SIG-M5 (cell line): ENCODE measurements at places on chromosomes 16 and 17.

- DNase-seq, result no peak
Measured at GRCh38 chr16:80689487-80689886, 114.9 kb downstream of the CDYL2 start.

GRCh38 chr17:11807606-11808005 is 189.7 kb downstream of the ZNF18 start:
- DNase-seq, result no peak

DNA sequence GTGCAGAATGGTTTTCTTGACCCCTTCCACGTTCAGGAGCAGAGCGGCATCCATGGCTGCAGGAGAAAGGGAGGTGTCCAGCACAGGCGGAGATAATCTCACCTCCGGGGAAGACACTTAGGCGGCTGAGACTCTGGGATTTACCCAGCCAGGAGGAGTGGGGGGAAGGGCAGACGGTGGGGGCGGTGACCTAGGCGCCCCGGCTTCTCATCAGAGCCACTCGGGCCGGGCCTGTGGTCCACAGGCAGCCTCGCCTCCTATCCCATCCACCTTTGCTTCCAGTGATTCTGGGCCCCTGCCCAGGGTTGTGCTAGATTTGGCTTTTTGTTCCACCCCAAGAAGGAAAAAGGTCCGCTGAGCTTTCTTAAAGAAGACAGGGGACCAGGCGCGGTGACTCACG is at the start of gene AIPL1:
TSS of gene AIPL1 (minus strand) at position 71 of the 400 bp plus-strand sequence. CDS start at position 54, 17 bp downstream.
- DNase-seq, result no peak

GRCh38 chr16:70715860-70716357 is 30.1 kb upstream of the MTSS2 start:
- DNase-seq, result no peak

- no peak for DNase-seq
Measured at GRCh38 chr16:81816351-81816750, 37.3 kb downstream of the PLCG2 start.

DNA sequence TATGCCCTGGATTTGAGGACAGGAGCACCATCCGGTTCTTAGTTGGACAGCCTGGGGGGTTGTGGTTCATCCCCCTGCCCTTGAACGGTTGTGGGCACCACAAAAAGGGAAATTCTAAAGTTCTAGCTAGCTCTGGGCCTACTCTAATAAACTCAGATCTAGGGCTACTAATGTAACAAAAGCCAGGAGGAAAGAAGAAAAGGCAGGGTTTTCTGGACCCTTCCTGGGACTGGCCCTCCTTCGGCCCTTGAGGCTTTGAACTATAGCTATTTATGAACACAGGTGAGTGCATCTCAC is 15.1 kb downstream of the ETV4 start:
- DNase-seq, result no peak

GRCh38 chr17:75856062-75856756 is 1.1 kb upstream of the WBP2 start:
- no peak for DNase-seq

DNA sequence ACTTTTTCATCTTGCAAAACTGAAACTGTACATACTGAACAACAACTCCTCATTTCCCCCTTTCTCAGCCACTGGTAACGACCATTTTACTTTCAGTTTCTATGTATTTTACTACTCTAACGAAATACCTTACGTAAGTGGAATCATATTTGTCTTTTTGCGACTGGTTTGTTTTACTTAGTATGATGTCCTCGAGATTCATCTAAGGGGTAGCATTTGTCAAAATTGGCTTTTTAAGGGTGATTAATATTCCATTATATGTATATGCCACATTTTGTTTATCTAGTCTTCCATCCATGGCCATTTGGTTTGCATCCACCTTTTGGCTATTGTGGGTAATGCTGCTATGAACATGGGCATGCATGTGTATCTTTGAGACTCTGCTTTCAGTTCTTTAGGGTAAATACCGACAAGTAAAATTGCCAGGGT is 10.4 kb downstream of the KPNB1 start:
- peak; percentile 43 for DNase-seq

DNA sequence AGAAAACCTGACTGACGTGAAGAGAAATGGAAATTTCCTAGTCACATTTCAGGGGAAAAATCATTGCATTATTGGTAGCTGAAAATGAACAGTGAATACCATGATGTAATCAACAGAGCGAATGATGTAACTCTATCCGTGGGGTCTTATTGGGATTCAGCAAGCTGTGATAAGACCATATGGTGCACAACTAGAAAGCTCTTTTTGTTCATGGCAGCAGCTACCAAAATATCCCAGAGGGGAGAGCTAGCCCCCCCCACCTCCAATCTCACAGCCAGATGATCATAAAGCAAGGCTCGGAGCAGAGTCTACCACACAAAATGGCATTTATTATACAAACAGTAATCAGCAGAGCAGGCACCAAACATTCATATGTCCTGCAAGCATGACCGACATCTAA is 22.2 kb upstream of the DNAH17 start:
- DNase-seq, result no peak

- no peak for DNase-seq
Measured at GRCh38 chr17:12421646-12422306, 243.9 kb upstream of the MYOCD start.

- no peak for DNase-seq
Measured at GRCh38 chr17:63419949-63420867, 25.9 kb downstream of the CYB561 start.

DNA sequence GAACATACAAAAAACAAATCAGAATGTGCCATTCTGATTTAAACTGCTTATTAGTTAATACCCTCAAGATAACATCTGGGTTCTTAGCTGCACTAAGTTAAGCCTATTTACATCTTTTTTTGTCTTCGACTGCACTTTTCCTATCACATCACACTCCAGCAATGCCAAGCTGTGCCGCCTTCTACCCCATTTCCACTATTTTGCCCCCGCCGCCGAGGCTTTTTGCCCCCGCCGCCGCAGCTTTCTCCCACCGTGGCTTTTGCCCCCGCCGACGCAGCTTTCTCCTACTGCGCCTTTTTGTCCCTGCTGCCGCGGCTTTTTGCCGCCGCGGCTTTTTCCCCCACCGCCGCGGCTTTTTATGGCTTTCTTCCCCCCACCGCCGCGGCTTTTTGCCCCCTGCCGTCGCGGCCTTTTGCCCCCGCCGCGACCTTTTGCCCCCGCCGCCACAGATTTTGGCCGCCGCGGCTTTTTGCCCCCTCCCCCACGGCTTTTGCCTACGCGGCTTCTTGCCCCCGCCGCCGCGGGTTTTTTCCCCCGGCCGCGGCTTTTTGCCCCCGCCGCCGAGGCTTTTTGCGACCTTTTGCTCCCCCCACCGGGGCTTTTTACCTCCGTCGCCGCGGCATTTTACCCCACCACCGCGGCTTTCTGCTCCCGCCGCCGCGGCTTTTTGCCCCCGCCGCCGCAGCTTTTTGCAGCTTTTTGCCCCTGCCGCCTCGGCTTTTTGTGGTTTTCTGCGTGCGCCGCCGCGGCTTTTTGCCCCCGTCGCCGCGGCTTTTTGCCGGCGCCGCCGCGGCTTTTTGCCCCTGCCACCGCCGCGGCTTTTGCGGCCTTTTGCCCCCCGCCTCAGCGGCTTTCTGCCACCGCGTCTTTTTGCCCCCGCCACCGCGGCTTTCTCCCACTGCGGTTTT is 331.4 kb upstream of the WSB1 start:
- no peak for DNase-seq

DNA sequence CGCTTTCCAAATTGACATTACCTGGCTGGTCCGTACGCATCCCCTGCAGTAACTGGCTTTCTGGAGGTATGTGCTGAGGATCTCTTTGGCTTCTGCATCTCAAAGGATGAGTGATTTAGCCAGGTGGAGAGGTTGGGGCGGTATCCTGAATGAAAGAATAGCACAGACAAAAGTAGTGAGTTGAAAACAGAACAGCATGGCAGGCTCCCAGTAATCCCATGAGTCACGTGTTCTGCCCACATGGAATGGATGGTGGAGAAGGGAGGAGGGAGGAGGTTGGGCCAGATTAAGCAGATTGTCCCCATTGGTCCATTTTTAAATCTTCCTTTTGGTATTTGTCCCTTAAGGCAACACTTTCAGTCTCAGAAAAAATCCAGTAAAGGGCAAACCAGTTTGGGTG is 176.0 kb downstream of the WWOX start:
- DNase-seq, result no peak

GRCh38 chr17:53912117-53912516 is 89.4 kb downstream of the KIF2B start:
- DNase-seq, result no peak

- DNase-seq, result no peak
Measured at GRCh38 chr17:73029991-73030390, 62.5 kb downstream of the SLC39A11 start.

DNA sequence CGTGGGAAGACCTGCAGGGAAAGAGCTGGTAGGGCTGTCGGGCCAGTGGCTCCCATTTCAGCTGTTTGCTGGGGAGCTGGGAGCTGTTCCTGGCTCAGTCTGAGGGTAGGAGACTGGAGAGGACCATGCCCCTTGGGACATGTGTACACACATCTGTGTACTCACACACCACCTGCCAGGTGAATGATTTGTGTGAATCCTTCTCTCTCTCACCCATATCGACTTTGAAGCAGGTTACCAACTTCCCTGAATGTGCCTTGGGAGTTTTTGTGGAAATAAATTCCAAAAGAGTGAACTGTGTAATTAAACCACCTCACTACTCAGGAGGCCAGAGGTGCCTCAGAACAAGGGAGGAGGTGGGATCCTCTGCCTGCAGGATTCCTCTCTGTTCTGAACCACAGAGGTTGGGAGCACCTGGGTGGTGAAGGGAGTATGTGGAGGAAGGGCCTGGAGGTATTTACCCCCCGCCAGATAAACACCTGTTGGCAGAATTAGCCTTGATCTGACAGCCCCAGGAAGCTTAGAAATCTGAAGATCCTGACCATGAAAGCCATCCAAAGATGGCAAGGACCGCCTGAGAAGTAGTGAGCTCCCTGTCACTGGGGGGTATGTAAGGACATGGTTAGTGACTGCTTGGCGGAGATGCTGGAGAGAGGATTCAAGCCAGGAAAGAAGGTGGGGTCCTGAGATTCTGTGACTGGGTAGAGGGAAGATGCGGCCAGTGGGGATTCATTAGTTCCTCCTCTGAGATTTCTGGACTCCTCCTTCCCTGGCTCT is 3.3 kb downstream of the ABCC3 start:
- no peak for DNase-seq

GRCh38 chr16:24062270-24062817 is 193.8 kb upstream of the CACNG3 start:
- no peak for DNase-seq

GRCh38 chr17:42230225-42230624 is 35.9 kb upstream of the GHDC start:
- no peak for DNase-seq
